ENCODE measurements at places on chromosomes 1 and 21.
A peak's percentile ranks its signal among the peaks of the same experiment; 100 is the strongest.

- H3K4me3 ChIP-seq = no peak overlapping the region
- H3K36me3 ChIP-seq = no peaks in the 10 kb centered on the region
- H3K4me1 ChIP-seq = no peaks in the 10 kb centered on the region
- no peaks in the 10 kb centered on the region for H3K27me3 ChIP-seq
Observed at GRCh38 chr1:163837206-163837605, 515.5 kb downstream of the NUF2 start.

GRCh38 chr21:21309510-21309909, 311.3 kb downstream of the NCAM2 start:
- DNase-seq = no peak
- H3K4me3 ChIP-seq = no peak overlapping the region
- no peaks in the 10 kb centered on the region for H3K4me1 ChIP-seq
- no peaks in the 10 kb centered on the region for H3K27me3 ChIP-seq
- H3K36me3 ChIP-seq = no peaks in the 10 kb centered on the region

DNA sequence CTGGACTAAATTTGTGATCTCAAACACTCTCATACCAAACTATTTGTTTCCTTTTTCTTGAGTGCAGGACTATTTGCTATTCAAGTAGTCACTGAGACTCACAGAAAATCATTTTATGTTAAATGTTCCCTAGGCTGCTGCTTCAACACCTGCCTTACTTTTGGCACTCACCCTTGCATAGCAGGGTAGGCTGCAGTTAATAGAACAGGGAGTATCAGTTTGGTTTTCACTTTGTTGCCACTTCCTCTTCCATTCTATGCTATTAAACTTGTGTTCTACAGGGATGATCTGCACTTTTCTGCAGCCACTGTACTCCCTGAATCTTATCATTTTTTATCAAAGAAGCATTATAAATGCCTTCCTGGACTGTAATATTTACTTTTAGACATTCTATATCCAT, 148.7 kb upstream of the PRMT6 start:
- no peak overlapping the region for H3K27ac ChIP-seq
- no peak for DNase-seq
- H3K27me3 ChIP-seq = no peaks in the 10 kb centered on the region
- H3K36me3 ChIP-seq = no peaks in the 10 kb centered on the region
- H3K4me3 ChIP-seq = no peak overlapping the region
- no peaks in the 10 kb centered on the region for H3K4me1 ChIP-seq

- H3K4me1 ChIP-seq = peaks cover 16% of the 10 kb centered on the region
- no peak overlapping the region for H3K27ac ChIP-seq
- peak; percentile 15 for DNase-seq
- no peaks in the 10 kb centered on the region for H3K27me3 ChIP-seq
- H3K36me3 ChIP-seq = peaks cover 60% of the 10 kb centered on the region
Observed at GRCh38 chr1:24905979-24906720, 23.9 kb downstream of the RUNX3 start.

GRCh38 chr1:67970088-67970487, 80.3 kb downstream of the DIRAS3 start:
- H3K4me3 ChIP-seq = no peak overlapping the region
- no peaks in the 10 kb centered on the region for H3K4me1 ChIP-seq
- H3K27me3 ChIP-seq = no peaks in the 10 kb centered on the region
- DNase-seq = no peak
- H3K27ac ChIP-seq = no peak overlapping the region
- H3K36me3 ChIP-seq = no peaks in the 10 kb centered on the region

DNA sequence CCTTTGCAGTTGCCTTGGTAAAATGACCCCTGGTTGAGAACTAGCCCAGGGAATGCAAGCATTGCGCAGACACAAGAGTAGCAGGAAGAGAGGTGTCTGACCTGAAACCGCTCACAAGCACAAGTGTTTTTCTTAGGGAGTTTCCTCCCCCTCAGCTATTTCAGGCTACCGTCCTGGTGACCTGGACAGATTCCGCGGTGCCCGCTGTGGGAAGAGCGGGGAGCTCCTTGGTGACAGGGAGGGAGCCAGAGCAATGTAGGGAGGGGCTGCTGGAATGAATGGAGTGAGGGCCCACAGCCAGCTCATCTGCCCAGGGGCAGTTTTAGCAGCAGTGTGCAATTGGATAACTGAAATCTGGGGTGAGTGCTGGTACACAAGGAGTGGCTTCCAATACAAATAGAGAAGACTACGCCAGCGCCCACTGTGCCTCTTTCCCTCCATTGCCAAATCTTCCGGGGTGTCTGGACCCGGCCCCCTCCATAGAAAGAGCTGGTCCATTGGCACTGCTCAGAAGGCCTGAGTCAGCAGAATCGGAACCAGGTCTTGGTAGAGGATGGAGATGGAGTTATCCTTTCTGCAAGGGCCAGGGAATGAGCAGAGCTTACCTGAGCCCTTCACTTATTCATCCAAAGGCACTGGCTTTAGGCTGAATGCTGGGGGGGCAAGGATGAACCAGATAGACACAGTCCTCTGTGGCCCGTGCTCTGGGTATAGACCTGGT, 82.8 kb downstream of the TRABD2B start:
- H3K36me3 ChIP-seq = no peaks in the 10 kb centered on the region
- H3K27me3 ChIP-seq = no peaks in the 10 kb centered on the region
- H3K4me1 ChIP-seq = no peaks in the 10 kb centered on the region

GRCh38 chr21:40243685-40244084, 376.4 kb downstream of the PCP4 start:
- H3K27me3 ChIP-seq = no peaks in the 10 kb centered on the region
- H3K36me3 ChIP-seq = no peaks in the 10 kb centered on the region
- H3K27ac ChIP-seq = no peak overlapping the region
- no peaks in the 10 kb centered on the region for H3K4me1 ChIP-seq
- no peak for DNase-seq
- no peak overlapping the region for H3K4me3 ChIP-seq

GRCh38 chr21:37412603-37413360, 46.2 kb downstream of the DYRK1A start:
- H3K27ac ChIP-seq = no peak overlapping the region
- peaks cover 57% of the 10 kb centered on the region for H3K4me1 ChIP-seq
- no peak for DNase-seq
- H3K4me3 ChIP-seq = no peak overlapping the region
- H3K27me3 ChIP-seq = no peaks in the 10 kb centered on the region

- no peak overlapping the region for H3K27ac ChIP-seq
- peaks cover 2% of the 10 kb centered on the region for H3K4me1 ChIP-seq
- no peak overlapping the region for H3K4me3 ChIP-seq
Observed at GRCh38 chr21:35197992-35198431, 148.9 kb upstream of the RUNX1 start.

GRCh38 chr1:14955402-14955801, 198.1 kb upstream of the TMEM51 start:
- no peak for DNase-seq
- no peaks in the 10 kb centered on the region for H3K4me1 ChIP-seq
- no peaks in the 10 kb centered on the region for H3K36me3 ChIP-seq
- no peak overlapping the region for H3K27ac ChIP-seq
- H3K4me3 ChIP-seq = no peak overlapping the region
- no peaks in the 10 kb centered on the region for H3K27me3 ChIP-seq

DNA sequence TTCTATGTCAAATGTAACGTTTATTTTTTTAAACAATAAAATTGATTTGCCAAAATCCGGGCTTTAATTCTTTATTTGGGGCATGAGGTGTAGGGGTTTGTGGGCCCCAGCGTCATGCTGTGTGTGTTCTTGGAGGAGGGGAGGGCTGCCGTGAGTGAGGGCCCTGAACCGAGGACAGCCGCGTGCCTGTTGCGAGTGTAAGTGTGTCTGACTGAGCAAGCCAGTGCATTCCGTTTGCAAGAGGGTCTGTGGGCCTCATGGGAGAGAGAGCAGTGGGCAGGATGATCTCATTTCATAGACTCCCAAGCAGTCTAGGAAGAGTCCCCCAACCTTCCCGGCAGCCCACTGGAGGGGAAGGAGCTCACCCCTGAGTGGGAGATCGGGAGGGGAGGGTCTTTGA, 21.4 kb upstream of the SPSB1 start:
- DNase-seq = no peak
- no peaks in the 10 kb centered on the region for H3K36me3 ChIP-seq
- H3K27ac ChIP-seq = no peak overlapping the region
- peaks cover 25% of the 10 kb centered on the region for H3K4me1 ChIP-seq

GRCh38 chr1:63155437-63155836, 166.9 kb upstream of the FOXD3 start:
- H3K36me3 ChIP-seq = no peaks in the 10 kb centered on the region
- no peaks in the 10 kb centered on the region for H3K27me3 ChIP-seq
- H3K4me1 ChIP-seq = no peaks in the 10 kb centered on the region
- no peak overlapping the region for H3K4me3 ChIP-seq
- no peak overlapping the region for H3K27ac ChIP-seq
- DNase-seq = no peak

DNA sequence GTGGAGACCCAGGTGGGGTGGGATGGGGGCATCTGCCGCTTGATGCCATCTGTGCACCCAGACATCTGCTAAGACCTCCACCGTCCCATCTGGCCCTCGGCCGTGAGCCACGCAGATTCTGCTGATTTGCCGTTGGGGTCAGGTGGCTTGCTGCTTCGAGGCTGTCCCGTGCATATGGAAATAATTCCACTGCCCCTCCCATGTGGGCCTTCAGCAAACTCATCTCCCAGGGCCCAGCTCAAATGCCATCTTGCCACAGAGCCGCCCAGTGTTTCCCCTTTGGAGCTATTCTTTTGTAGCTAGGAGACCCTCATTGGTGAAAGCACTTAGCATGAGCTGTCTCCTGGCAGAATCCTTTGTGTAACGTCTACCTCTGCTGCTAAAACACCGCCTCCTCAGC, 99.8 kb downstream of the KAZN start:
- no peaks in the 10 kb centered on the region for H3K4me1 ChIP-seq
- H3K27me3 ChIP-seq = no peaks in the 10 kb centered on the region
- H3K27ac ChIP-seq = no peak overlapping the region
- DNase-seq = no peak

- H3K36me3 ChIP-seq = peaks cover 2% of the 10 kb centered on the region
- H3K4me1 ChIP-seq = no peaks in the 10 kb centered on the region
Observed at GRCh38 chr1:84069236-84069845, 70.4 kb upstream of the TTLL7 start.

DNA sequence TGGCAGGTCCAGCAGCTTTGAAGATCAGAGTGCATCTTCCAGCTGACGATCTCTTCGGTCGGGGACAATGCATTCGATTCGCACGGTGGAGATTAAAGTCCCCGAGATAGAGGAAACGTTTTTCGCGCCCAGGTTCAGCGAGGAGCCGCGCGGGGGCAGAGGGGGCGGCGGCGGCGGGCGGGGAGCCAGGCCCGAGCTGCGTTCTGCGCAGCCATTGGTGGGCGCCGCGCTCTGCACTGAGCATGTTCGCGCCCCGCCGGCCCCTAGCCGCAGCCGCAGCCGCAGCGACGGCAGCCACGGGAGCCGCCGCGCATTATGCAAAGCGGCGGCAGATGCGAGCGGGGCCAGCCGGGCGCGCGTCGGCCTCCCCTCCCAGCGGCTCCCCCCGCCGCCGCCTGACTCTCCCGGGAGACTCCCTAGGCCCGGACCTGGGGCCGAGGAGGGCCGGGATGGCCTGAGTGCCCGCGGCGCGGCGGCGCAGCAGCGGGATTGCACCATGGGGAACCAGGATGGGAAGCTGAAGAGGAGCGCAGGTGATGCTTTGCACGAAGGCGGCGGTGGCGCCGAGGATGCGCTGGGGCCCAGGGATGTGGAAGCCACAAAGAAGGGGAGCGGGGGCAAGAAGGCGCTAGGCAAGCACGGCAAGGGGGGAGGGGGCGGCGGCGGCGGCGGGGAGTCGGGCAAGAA, at the start of gene FMN2:
TSS of gene FMN2 (plus strand) at position 270 of the 687 bp plus-strand sequence. CDS start at position 497, 227 bp downstream.
- H3K27ac ChIP-seq = no peak within 1 kb of the TSS
- no peaks in the 10 kb centered on the region for H3K36me3 ChIP-seq
- H3K4me3 ChIP-seq = no peak within 1 kb of the TSS
- H3K4me1 ChIP-seq = peaks cover 2% of the 10 kb centered on the region
- no peak for DNase-seq
- peaks cover 51% of the 10 kb centered on the region for H3K27me3 ChIP-seq

DNA sequence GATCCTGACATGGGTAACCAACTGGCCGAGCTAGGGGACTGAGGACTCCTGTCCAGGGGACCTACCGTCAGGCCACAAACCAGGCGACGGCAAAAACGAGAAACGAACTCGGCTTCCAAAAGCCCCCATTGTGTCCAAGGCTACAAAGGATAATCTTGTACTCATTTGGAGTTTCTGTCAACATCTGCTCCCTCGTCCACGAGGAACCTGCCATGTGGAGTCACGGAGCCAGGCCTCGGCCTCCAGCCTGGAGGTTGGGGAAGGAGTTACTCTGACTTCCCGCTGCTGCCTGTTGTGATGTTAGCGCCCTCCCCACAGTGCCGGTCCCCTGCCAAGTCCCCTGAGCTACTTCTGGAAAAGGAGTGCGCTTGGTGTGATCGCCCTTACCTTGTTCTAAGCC, 7.3 kb downstream of the KRTAP10-1 start:
- no peak overlapping the region for H3K4me3 ChIP-seq
- H3K27me3 ChIP-seq = peaks cover 20% of the 10 kb centered on the region
- H3K36me3 ChIP-seq = no peaks in the 10 kb centered on the region
- no peaks in the 10 kb centered on the region for H3K4me1 ChIP-seq

GRCh38 chr1:57724535-57724934, 300.7 kb upstream of the DAB1 start:
- no peaks in the 10 kb centered on the region for H3K27me3 ChIP-seq
- DNase-seq = no peak
- H3K27ac ChIP-seq = no peak overlapping the region

DNA sequence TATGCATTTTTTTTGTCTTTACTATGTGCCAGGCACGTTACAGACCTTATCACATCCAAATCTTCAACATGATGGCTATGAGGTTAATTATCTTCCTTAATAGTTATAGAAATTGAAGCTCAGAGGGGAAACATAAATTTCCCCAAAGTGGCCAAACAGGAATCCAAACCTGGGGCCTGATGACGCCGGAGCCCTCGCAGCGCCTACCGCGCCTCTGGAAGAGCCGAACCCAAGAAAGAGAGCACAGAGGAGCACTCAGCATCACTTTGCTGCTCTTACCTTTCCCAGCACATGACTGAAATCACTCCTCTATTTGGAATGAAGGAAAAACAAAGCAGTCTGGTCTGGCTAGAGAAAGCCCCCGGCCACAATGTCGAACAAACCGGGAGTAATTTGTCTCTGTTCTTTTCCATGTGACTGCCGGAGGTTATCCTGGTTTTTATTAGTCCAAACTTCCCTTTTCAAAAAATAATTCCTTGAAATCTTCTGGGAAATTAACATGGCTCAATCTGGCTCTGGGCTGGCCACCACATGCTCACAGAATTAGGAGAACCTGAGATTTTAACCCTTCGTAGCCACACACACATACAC, 195.5 kb downstream of the ADSS2 start:
- peaks cover 3% of the 10 kb centered on the region for H3K27me3 ChIP-seq
- H3K27ac ChIP-seq = no peak overlapping the region
- no peak for DNase-seq
- peaks cover 6% of the 10 kb centered on the region for H3K4me1 ChIP-seq
- no peaks in the 10 kb centered on the region for H3K36me3 ChIP-seq
- H3K4me3 ChIP-seq = no peak overlapping the region

- peak overlapping the region; percentile 71 for H3K4me3 ChIP-seq
- H3K27ac ChIP-seq = peak overlapping the region; percentile 99
- H3K27me3 ChIP-seq = no peaks in the 10 kb centered on the region
- peaks cover 97% of the 10 kb centered on the region for H3K36me3 ChIP-seq
- DNase-seq = peak; percentile 74
Observed at GRCh38 chr1:116764466-116764898, 10.3 kb downstream of the CD2 start.

Data from activated naive CD4-positive, alpha-beta T cell treated with anti-CD3 and anti-CD28 coated beads, Interleukin-2, amount 10 ng/mL, durations not matched to agents 7 days and 5 days (primary cell).